ENCODE measurements at places on chromosomes 2 and 18.

DNA sequence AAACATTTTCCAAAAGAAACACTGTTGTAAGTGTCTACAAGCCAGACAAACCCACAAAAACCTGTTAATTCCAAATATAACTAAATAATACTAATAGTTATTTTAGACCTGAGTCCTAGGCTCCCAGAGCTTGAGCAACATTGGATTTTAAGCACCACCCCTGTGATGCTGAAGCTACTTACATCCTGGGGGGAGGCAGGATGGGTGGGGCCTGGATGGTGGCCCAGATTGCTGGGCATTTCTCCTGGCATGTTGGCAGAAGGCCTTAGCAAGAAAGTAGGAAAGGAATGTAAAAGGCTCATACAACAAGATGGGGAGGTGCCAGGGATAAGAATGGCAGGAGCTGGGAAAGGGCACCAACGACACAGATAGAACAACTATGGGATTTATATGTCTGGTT, 50.7 kb upstream of the OTX1 start:
- DNase-seq, result no peak

DNA sequence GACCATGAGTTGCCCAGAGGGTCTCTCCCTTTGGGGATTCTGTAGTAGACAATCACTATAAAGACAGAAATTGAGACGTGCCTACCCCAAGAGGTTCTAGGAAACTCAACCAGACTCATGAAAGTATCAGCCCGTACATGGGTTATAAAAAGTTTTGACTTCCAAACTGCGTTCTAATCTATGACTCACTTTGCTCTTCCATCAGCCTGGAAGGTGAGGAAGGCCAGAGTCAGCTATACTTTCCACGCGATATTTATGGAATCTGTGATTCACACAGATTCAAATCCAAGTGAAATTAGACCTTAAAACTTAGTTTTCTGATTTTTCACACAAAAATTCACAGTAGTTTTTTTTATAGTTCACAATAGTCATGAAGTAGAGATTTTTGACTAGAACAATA, 7.7 kb upstream of the LYPD1 start:
- no peak for DNase-seq

- no peak for DNase-seq
These were observed 5.6 kb upstream of the DNMT3A start for GRCh38 chr2:25347205-25347815.

DNA sequence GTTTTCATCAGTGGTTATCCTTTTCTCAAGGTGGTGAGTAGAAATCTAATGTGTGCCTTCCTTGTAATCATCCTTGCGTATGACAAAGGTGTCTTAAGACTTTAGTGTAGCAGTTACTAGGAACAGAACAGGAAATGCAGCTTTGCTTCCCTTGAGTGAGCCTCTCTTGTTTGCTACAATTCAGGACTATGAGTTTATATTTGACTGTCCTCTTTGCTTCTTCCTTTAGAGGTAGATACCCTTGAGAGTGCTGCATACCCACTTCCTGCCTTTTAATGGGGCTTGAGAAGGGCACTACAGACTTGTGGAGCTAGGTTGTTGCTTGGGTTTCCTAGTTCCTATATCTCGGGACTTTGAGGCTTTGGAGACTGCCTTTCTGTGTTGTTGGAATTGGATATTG, 3.8 kb downstream of the KCNJ13 start:
- no peak for DNase-seq

DNA sequence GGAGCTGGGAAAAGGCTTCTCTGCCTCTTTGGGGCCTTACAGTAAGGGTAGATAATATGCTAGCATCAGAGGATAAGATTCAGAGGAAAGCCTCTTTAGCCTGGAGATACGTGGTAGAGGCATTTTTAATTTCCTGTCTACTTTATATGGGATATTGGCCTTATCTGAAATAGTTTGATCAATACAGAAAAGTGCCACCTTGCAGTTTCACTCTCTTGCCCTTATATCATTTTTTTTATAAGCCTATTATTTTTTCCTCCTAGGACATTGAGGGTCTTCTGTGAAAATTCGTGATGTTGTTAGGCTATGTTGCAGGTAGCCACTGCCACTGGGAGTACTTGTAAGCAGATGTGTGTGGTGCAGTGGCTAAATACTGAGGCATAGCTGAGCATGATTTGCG, 40.1 kb upstream of the TOGARAM2 start:
- no peak for DNase-seq
